Stimulated activated CD4-positive, alpha-beta T cell treated with anti-CD3 and anti-CD28 coated beads, TNF-alpha, amount 100 ng/mL, for 1 hour (primary cell): ENCODE measurements at places on chromosomes 11 and 22.

DNA sequence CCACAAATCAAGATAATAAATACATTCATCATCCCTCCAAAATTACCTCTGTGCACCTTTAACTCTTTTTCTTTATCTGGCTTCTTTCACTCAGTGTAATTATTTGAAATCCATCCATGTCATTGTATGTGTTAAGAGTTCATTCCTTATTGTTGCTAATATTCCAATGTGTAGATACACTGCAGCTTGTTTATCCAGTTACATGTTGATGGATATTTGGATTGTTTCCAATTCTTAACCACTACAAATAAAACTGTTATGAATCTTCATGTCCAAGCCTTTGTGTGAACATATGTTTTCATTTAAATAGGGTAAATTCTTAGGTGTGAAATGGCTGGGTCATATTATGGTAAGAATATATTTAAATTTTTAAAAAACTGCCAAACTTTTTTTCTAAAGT, 323.3 kb upstream of the NCAM1 start:
- no peak for DNase-seq

DNA sequence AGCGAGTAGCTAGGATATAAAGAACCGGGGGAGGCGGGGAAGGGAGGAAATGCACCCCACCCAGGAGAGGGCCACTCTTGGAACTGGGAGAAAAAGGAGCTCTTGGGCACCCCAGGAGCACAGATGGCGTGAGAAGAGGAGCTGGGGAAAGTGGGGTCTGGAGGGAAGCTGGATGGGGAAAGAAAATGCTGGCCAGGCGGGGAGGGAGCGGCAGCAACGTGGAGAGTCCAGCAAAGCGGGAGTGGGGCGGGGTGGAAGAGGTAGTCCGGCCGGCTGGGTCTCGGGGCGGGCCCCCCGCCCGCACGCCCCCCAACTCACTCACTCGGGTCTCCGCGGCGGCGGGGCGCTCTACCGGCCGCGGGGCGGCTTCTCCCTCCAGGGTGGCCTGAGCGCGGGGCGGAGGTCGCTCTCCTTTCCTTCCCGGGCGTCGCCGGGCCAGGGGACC, 522 bp downstream of the TOB2 start:
- DNase-seq = no peak

GRCh38 chr11:76244316-76244851, 38.1 kb upstream of the WNT11 start:
- no peak for DNase-seq

GRCh38 chr22:44664149-44664548, 37.9 kb upstream of the PRR5 start:
- DNase-seq = no peak

DNA sequence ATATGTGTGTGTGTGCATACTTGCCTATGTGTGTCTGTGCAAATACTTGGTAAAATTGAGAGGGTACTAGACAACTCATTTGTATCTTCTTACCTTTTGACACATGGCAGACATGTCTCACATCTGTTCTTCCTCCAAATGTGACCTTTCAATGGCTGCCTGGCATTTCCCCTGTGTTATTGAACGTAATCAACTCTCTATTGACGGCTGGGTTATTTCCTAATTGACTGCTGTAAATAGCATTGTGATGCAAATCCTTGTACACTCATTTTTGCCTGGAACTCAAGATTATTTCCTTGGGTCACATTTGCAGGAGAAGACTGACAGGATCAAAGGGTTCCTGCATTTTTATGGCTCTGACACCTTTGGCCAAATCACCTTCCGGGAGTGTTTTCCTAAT, 37.4 kb downstream of the KCNQ1 start:
- DNase-seq = no peak

DNA sequence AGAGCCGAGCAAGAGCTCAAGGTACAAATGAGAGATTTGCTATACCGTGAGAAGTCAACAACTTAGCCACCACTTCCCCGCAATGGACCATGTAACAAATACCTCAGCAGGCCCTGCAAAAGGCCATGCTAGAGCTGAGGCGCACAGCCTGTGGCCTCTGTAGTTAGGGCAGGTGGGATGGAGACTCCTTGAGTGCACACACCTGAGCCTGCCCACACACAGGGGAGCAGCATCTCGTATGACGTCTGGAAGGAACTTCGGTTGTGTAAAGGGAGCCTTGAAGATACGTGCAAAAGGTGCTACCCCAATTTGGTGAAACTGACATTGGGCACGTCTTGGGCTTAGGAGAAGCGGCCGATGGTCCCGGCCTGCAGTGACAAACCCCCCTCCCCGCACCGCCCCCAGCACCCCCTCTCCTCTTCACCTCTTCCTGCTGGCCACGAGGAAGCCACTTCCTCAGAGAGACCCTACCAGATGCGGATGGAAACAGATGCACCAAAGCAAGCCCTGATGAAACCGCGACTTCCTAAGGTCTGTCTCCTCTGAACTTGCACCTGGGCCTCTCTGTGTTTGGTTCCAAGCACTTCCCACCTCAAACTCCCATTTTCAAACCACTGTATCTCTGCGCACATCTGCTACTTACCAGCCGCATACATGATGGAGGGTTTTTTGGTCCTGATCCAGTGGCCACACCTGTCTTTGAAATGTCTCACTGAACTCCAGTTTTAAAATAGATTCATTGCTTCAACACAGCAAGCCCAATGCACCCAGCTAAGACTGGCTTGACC, 10.6 kb downstream of the CDPF1 start:
- DNase-seq = no peak

- no peak for DNase-seq
Measured at GRCh38 chr11:77966338-77966737, 28.1 kb downstream of the INTS4 start.

GRCh38 chr11:68457898-68458249, 2.7 kb upstream of the PPP6R3 start:
- DNase-seq = no peak

GRCh38 chr11:6717426-6717825, 34.3 kb upstream of the MRPL17 start:
- no peak for DNase-seq

GRCh38 chr11:72238040-72238450, 5.9 kb downstream of the PHOX2A start:
- DNase-seq = no peak

GRCh38 chr11:1623716-1624115, 1.8 kb upstream of the KRTAP5-4 start:
- DNase-seq = no peak

GRCh38 chr22:41920271-41920976, 5.5 kb upstream of the SHISA8 start:
- no peak for DNase-seq

DNA sequence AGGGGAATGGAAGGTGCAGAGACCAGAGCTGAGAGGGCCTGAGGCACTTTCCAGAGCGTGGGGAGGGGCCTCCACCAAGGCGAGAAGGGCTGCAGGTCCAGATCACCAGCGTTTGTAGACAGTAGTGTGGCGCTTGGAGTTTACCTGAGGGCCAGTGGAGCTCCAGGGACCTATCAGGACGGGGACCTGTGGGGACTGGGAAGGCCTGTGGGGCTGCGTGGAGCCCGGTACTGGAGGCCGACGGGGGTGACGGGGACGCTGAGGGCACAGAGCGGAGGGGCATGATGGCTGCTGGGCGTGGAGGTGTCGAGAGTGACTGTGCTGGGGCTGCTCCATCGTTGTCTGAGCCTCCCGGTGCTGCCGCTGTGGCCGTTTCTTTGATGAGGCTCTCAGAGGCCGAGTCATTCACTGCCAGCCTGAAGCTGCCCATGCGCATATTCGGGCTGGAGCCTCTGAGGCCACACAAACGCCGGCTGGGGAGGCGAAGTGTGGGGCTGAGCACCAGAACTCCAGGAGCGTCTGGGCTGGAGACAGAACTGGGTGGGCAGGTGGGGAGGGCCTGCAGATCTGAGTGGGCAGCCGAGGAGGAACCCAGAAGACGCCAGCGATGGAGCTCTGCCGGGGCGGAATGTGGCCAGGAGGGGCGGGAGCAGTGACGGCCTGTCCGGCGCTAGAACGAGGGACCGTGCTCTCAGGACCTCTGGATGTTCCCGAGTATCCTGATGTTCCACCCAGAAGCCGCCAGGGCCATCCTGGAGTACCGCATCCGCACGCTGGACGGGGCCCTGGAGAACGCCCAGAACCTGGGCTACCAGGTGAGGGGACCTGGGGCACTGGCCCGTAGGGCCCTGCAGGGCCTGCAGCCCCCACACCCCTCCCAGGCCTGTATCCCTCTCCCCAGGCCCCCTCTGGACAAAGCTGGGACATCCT, 2.6 kb downstream of the PGGHG start:
- DNase-seq = no peak

- no peak for DNase-seq
Measured at GRCh38 chr22:24401931-24402367, 25.4 kb upstream of the ADORA2A start.

DNA sequence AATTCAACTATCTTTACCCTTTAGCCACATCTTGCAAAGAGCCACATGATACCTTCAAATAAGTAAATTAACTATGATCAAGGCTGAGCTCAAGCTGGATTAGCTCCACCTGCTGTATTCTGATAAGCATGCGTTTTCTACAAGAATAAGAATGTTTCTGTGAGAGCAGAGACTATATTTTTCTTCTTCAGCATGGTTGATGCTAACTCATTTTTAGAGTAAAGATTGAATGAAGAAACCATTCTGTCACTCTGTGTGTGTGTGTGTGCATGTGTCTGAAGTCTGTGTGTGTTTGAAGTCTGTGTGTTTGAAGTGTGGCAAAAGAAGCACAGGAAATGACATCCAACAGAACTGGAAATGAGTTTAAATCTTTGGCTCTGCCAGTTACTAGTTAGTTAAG, 12.0 kb upstream of the LAYN start:
- no peak for DNase-seq

DNA sequence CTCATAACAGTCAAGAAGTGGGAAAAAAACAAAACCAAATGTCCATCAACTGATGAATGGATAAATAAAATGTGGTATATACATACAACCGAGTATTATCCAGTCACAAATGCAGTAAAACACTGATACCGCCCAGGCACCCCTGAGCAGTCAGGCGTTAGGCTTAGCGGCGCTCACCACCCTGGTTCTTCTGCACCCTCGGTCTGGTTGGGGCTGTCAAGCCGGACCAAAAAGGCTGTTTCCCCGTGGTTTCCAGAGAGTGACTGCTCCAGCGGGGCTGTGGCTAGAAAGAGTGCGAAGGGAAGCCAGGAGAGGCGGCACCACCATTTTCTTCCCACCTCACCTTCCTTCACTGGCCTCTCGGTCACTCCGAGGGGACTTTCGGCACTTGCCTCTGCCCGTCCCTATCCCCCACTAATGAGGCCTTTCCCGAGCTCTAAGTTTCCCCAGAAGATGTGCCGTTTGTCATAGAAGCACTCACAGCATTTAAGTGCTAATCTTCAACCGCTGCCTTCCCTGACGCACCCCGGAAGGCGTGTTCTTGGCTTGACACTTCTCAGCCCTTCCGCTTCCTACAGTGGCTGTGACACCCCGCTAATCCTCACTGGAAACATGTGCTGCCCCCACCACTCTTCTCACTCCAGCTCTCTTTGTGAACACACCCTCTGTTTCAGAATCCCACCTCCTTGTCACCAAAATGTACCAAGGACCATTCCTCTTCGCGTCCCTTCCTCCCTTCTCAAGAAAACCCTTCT, 42.4 kb downstream of the FCHSD2 start:
- DNase-seq = no peak

GRCh38 chr11:58900479-58901420, 38.5 kb upstream of the GLYATL1 start:
- DNase-seq = no peak

GRCh38 chr11:134044514-134045284, 24.2 kb upstream of the JAM3 start:
- no peak for DNase-seq

DNA sequence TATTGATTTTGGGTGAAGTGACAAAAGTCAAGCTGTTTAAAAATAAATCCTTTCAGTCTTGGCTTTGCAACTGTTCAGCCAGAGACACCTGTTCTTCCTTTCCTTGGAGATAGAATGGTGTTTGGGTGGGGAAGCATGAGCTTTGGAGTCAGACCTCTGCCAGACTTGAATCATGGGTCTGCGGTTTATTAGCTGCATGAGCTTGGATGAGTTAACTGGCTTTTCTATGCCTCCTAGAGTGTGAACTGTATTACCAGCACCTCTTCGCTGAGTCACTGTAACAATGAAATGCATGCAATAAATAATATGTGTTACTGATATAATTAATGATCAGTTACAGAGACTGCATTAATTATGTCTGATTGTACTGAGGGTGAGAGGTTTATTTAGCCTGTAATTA, 13.5 kb upstream of the MYEOV start:
- DNase-seq = no peak
